ENCODE measurements at places on chromosomes 11 and 22.

DNA sequence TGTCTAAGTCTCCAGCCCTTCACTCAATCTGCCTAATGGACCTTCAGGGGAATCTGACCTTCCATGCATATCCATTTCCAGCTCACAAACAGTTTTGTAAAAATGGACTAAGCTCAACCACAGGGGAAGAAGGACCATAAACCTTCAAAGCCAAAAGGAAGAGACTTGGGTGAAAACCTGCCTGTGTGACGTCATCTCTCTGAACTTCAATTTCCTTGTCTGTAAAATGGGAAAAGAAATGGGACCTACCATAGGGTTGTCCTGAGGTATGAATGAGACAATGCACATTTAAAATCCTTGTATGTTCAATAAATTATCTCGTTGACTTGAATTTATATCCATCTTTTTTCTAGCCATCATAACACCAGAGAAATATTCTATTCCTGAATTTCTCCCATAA is 370.7 kb downstream of the INSC start:
- no peak for DNase-seq

DNA sequence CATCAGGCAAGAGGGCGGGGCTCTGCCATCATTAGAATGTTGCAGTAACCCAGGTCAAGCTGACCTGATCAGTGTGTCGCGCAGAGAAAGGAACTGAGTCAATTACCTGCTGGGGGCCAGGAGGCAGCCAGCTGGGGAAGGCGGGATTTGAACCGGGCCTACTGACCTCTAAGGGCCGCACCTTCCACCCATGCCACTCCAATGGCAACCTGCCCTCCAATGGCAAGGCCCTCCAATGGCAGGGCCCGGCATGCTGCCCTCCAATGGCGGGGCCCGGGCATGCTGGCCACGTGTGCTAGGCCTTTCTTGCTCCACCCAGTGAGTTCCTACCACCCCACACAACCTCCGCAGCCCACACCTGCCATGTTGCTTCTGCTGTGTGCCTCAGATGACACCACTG is 407.6 kb downstream of the CTTN start:
- DNase-seq = no peak

GRCh38 chr22:26812731-26813130 is 155.3 kb downstream of the MIAT start:
- no peak for DNase-seq

- DNase-seq = no peak
These were observed 53.0 kb downstream of the DNAJC24 start for GRCh38 chr11:31422703-31423102.

GRCh38 chr11:44658506-44658850 is 68.3 kb upstream of the TSPAN18 start:
- DNase-seq = no peak

DNA sequence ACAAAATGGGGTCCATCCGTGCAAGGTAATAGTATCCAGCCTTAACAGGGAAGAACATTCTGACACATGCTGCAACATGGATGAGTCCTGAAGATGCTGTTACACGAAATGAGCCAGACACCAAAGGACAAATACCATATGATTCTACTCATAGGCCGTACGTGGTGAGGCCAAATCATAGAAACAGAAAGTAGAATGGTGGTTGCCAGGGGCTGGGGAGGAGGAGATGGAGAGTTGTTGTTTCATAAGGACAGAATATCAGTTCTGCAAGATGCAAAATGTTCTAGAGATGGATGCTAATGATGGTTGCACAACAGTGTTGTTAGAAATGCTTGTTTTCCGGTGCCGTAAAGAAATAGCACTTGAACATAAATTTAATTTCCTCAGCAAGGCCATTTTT is 2.6 kb downstream of the TBX10 start:
- no peak for DNase-seq

GRCh38 chr22:23609983-23610781 is 21.9 kb downstream of the DRICH1 start:
- no peak for DNase-seq

DNA sequence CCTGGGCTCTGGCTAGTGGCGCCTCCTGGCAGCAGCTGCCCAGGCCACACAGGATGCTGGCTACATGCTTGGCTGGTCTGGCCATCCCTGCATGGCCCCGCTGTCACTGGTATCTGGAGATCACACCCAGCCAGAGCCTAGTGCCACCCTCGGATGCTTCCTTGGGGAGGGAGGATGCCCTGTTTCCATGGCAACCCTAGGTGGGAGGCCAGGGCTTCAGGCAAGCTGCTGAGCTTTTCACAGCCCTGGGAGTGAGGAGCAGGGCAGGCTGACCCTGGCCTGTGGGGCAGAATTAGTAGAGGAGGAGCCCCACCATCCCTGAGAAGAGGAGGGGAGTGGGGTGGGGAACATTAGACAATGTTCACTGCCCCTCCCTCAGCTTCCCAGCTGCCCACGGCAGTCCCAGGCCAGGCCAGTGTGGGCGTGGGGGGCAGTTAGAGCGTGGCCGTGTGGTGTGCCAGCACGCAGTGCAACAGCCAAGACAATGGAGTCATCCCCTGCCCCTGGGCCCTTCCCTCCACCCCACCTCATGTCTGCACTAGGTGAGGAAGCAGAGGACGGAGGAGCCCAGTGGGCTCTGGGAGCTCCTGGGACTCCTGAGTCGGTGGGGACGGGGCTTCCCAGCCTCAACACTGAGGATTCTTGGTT is 50.4 kb downstream of the PARVB start:
- DNase-seq = no peak

DNA sequence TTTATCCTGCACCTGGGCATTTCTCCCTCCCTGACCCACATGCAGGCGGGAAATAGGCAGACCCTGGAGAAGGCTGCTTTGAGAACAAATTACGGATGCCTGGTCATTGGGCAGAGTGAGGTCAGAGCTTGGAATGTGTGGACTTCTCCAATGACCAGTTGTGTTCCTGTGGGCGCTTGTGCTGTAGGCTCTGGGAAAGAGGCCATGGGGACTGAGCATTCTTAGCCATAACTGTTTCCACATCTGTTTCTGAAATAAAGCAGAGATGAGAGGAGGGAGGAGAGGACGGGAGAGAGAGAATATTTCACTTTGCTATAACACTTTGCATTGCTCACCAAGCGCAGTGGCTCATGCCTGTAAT is 11.2 kb upstream of the TMEM184B start:
- no peak for DNase-seq

DNA sequence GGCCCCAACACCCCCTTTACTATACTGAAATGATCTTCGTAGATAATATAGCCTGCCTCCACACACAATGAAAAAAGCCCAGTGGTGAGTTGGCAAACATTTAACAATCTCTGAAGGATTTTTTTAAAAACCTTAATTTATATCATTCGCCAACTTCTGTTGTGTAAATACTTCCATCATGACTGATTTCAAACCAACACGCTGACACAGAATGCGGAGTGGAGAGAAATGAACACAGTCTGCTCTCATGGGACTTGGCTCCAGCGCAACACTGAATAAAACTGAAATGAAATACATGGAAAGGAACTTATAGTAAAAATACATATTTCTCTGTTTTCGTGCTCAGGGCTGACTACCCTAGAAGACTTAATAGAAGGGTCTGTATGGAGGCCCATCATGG is 61.3 kb upstream of the WNT11 start:
- DNase-seq = no peak

DNA sequence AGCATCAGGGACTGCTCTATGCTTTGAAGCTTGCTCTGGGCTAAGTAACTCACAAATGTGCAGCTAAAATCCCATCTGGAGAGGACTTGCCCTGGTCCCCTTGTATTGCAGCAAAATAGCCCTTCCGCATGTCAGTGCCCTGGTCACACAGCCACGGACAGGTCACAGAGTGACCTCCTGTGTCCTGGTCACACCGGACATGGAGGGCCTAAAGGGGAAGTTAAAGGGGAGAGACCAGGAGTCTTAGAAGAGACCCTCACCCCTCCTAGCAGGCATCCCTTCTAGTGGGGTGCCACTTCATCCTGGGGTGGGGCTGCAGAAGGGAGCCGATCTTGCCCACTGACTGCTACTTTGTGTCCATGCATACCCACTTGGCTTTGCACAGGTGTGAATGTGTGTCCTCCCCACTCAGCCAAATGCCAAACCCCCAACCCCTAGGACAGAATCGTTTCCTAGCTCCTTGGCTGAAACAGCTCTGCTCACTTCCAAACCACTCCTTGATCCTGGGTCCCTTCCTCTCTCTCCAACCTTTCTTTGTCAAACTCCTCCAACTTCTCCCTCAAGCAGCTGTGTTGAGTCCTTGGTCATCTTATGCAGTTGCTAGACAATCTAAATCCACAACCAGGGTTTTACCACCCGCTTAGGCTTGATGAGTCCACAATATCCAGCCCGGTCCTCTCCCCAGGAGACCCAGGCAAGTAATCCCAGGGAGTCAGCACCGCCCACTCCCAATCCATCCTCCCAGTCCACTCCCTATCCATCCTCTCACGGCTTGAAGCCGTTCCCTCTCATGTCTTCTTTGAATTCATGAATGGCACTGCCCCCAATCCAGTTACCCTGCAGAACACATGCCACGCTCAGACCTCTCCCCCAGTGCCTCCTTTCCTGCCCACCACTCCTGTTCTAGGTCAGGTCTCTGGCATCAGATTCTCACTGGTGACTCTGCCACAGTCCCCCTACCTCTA is 3.3 kb upstream of the FXYD6 start:
- no peak for DNase-seq

GRCh38 chr11:8234425-8234821 is 29.3 kb downstream of the LMO1 start:
- DNase-seq = no peak

GRCh38 chr11:78606667-78607066 is 32.0 kb upstream of the NARS2 start:
- DNase-seq = no peak

DNA sequence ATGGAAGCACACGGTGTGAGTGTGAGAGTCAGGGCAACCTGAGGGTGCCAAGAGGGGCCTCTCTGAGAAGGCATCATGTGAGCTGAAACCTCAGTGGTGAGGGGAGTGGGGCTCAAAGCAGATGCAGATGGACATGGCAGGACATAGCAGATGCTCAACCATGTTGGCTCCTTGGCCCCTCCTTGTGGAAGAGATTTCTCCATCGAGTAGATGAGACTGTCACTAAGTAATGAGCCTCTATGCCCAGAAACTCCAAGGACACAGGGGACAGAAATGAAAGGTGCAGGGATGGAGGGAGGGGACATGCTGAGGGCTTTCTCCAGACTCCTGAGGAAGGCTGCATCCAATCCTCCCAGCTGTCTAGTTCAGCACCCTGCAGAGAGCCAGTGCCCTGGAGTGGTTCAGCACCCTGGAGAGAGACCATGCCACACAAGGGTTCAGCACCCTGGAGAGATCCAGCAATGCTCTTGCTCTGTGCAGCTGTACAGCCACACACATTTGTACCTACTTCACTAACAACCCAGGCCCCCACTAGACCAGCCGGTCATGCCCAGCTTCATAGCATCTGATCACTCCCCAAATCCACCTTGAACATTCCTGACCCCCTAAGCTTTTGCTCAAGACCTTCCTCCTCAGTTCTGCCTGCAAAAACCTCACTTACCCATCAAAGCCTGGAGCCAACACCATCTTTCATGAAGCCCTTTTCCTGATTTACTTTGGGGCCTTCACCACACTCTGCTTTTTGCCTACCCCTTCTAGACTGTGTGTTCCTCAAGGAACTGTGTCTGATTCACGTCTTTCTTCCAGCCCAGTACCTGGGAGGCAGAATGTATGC is 252.0 kb downstream of the CTTN start:
- peak; percentile 43 for DNase-seq

DNA sequence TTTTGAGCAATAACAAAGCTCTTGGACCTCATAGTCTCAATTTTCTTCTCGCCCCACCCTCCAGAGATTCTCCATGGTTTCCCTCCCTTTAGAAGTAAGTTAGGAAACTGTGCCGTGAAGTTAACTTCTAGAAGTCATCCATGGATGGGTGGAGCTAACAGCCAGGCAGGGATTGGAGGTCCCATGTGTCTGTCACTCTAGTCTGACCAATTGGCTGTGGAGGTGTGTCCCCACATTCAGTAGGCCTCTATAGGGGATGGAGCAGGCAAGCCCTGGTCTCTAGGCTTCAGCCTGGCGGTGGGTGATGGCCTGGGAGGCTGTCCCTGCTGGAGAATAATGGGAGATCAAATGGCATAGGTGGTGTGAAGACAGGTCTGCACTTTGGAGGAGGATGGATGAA is 50.7 kb downstream of the TP53I11 start:
- DNase-seq = no peak

GRCh38 chr11:2129699-2130366 is 9.4 kb downstream of the IGF2 start:
- DNase-seq = no peak

GRCh38 chr11:84722583-84723108 is 904.5 kb downstream of the DLG2 start:
- no peak for DNase-seq

GRCh38 chr22:24086310-24086709 is 75.2 kb downstream of the CABIN1 start:
- no peak for DNase-seq

- DNase-seq = no peak
These were observed 40.1 kb downstream of the BDNF start for GRCh38 chr11:27660171-27660570.

- DNase-seq = no peak
These were observed 140.6 kb upstream of the RASSF10 start for GRCh38 chr11:12868315-12869073.

- DNase-seq = peak; percentile 53
These were observed 43.9 kb downstream of the PDHX start for GRCh38 chr11:34960277-34960676.

DNA sequence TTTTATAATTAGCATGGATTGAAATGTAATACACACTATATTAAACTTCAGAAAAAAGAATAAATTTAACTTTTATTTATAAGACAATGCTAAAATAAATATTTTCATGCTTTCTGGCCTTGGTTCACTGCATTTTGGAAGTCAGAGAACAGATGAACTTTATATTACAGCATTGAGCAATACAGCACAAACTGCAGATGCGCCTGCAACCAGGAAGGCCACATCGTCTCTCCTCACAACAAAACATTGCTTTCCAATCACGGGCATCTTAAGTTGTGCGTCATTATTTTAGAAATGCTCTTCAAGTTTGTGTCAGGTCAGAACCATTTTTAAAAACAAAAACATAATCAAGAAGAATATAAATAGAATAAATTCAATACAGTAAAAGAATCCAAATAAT is 89.3 kb upstream of the CEP126 start:
- DNase-seq = no peak

- DNase-seq = no peak
These were observed 487.8 kb downstream of the BUD13 start for GRCh38 chr11:116285026-116285425.

DNA sequence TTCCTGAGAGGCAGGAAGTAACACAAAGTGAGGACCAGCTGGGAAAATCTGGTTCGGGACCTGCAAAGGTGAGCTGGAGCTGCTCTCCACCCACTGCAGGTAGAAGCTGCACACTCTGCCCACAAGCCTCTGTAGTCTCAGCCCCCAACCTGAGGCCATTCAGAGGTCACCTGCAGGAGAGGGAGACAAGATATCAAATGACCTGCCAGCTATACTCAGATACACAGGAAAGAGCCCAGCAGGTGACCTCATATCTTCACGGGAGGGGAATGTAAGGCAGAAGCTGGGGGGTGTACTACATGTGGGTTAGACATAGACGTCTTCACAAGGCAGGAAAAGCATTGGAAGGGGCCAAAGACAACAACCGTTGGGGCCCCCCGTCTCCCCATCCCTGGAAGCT is 86.1 kb downstream of the APIP start:
- no peak for DNase-seq

- DNase-seq = no peak
These were observed 10.8 kb downstream of the TTLL12 start for GRCh38 chr22:43176090-43176489.

GRCh38 chr11:109957000-109957399 is 136.2 kb upstream of the ZC3H12C start:
- no peak for DNase-seq

- DNase-seq = no peak
These were observed 620.4 kb downstream of the BRD1 start for GRCh38 chr22:49207008-49208003.

- no peak for DNase-seq
These were observed 282.1 kb downstream of the MIAT start for GRCh38 chr22:26939466-26939865.

Measured in globus pallidus (tissue), 1 donor.